ENCODE measurements at places on chromosomes 13 and 19. TPM values are rescaled to one million over a fixed set of nuclear protein-coding genes. Genes with fewer than 3 reads are reported as not detected.

DNA sequence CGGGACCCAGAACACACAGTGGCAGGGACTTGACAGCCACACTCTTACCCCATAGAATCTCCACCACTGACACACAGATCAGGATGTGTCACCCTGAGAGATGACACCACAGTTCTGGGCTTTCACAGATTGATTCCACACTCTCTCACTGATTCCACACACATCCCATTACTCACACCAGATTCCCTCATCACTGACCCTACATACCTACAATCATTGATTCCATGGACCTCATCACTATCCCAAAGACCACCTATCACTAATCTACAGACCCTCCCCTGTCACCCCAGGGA, 57.6 kb upstream of the ZNF527 start:
- peak; percentile 4 for DNase-seq
- peaks cover 12% of the 10 kb centered on the region for H3K27me3 ChIP-seq
- no peak overlapping the region for H3K4me3 ChIP-seq

DNA sequence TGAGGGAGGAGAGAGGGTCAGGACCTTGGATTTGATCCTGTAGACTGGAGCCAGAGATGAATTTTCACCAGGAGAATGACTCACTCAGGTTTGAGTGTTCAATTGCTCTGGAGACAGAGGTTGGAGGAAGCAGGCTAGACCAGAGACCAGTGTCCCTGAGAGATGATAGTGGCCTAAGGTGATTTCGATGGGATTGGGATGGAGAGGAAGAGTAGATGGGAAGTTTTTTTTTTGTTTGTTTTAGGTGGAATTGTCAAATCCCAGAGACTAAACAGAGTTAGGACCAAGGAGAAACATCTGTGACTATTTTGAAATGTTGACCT, 2.3 kb downstream of the CEBPG start:
- peaks cover 8% of the 10 kb centered on the region for H3K36me3 ChIP-seq
- H3K4me1 ChIP-seq: peaks cover 51% of the 10 kb centered on the region
- H3K27me3 ChIP-seq: no peaks in the 10 kb centered on the region
- peak overlapping the region; percentile 90 for H3K27ac ChIP-seq

GRCh38 chr13:41268764-41269163, 5.4 kb upstream of the MTRF1 start:
- DNase-seq: no peak
- H3K27ac ChIP-seq: no peak overlapping the region
- H3K4me3 ChIP-seq: no peak overlapping the region
- no peaks in the 10 kb centered on the region for H3K4me1 ChIP-seq
- H3K36me3 ChIP-seq: no peaks in the 10 kb centered on the region

DNA sequence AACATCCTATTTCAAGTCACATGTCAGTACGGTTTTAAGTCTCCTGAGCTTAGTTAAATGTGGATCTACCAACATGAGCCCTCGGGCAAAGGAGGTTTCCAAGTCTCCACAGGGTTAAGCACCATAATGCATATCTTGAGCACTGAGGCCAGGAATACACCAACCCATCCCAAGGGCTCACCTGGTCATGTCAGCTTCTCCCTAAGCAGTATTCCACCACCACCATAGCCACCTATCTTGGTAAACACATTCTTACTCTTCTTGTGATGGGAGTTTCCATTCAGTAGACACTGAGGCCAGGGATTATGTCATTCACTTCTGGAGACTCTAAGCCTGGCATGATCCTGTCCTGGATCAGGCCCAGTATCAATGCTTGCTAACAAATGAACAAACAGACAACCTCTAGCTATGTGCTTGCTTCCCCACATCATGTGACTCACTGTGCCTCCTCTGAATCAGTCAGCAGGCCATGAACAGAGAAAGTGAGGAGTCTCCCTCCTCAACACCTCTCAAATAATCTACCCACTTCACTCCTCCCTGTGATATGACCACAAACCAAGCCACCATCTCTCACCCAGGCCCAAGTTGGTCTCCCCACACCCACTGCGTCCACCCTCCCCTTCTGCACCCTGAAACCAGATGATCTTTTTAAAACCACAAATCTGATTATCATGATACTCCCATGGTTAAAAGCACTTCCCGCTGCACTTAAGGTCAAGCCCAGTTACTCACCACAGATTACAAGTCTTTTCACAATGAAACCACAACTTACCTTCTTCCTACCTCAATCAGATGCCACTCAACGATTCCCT, 5.8 kb downstream of the PEG3 start:
- H3K4me3 ChIP-seq: no peak overlapping the region
- peaks cover 3% of the 10 kb centered on the region for H3K27me3 ChIP-seq
- H3K36me3 ChIP-seq: no peaks in the 10 kb centered on the region
- H3K27ac ChIP-seq: no peak overlapping the region
- H3K4me1 ChIP-seq: peaks cover 22% of the 10 kb centered on the region
- DNase-seq: no peak

- no peak overlapping the region for H3K27ac ChIP-seq
- no peak for DNase-seq
- no peaks in the 10 kb centered on the region for H3K27me3 ChIP-seq
- H3K4me1 ChIP-seq: peaks cover 5% of the 10 kb centered on the region
- H3K4me3 ChIP-seq: no peak overlapping the region
- H3K36me3 ChIP-seq: peaks cover 51% of the 10 kb centered on the region
Observed at GRCh38 chr19:3535563-3535965, 3.4 kb upstream of the TEKTIP1 start.

- no peaks in the 10 kb centered on the region for H3K36me3 ChIP-seq
- no peaks in the 10 kb centered on the region for H3K27me3 ChIP-seq
- H3K4me1 ChIP-seq: peaks cover 10% of the 10 kb centered on the region
- H3K4me3 ChIP-seq: no peak overlapping the region
- DNase-seq: no peak
Observed at GRCh38 chr19:17530586-17530985, 19.1 kb downstream of the PGLS start.

- no peak overlapping the region for H3K27ac ChIP-seq
- no peak overlapping the region for H3K4me3 ChIP-seq
- no peak for DNase-seq
- no peaks in the 10 kb centered on the region for H3K27me3 ChIP-seq
- no peaks in the 10 kb centered on the region for H3K4me1 ChIP-seq
- H3K36me3 ChIP-seq: no peaks in the 10 kb centered on the region
Observed at GRCh38 chr13:63501702-63502101, 2086.1 kb upstream of the PCDH20 start.

DNA sequence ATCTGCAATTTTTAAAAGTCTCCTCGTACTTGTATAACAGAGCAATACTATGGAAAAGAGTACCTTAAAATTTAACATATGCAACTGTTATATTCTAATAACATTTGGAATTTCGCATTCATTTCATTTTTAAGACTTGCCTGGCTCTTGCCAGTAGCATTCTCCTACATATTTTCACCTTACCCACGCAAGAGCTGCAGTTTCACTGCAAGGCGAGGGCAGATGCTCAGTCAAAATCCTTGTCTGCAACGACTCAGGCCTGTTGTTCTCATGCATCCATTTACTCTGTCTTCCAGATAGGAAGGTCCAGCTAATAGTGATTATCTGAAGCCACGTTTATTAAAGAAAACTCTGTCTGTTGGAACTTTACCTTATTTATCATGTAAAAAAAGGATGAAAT, 227.0 kb upstream of the RFC3 start:
- H3K27me3 ChIP-seq: no peaks in the 10 kb centered on the region
- H3K27ac ChIP-seq: no peak overlapping the region
- no peak for DNase-seq
- H3K4me3 ChIP-seq: no peak overlapping the region

- peak overlapping the region; percentile 76 for H3K27ac ChIP-seq
- no peak overlapping the region for H3K4me3 ChIP-seq
- H3K27me3 ChIP-seq: no peaks in the 10 kb centered on the region
Observed at GRCh38 chr19:33815380-33816340, 19.0 kb downstream of the KCTD15 start.

- peaks cover 19% of the 10 kb centered on the region for H3K27me3 ChIP-seq
- H3K36me3 ChIP-seq: no peaks in the 10 kb centered on the region
- H3K4me1 ChIP-seq: no peaks in the 10 kb centered on the region
Observed at GRCh38 chr19:4577020-4577782, 17.7 kb upstream of the SEMA6B start.

- no peak for DNase-seq
- H3K27me3 ChIP-seq: no peaks in the 10 kb centered on the region
- no peak overlapping the region for H3K27ac ChIP-seq
- H3K36me3 ChIP-seq: peaks cover 8% of the 10 kb centered on the region
Observed at GRCh38 chr19:51568456-51568855, 2.6 kb upstream of the ZNF175 start.

The LIM2 gene
- polyA plus RNA-seq: not detected

The ZNF230 gene
- polyA plus RNA-seq: 1.3 TPM

The CLEC17A gene
- polyA plus RNA-seq: 0.62 TPM

The KLF5 gene
- 6.5 TPM for polyA plus RNA-seq

The SYT5 gene
- not detected for polyA plus RNA-seq

The PSG11 gene
- polyA plus RNA-seq: not detected

The HNRNPUL1 gene
- polyA plus RNA-seq: 22.6 TPM

All from CD14-positive monocyte (primary cell).